ENCODE measurements at places on chromosomes 12 and 14.

- H3K36me3 ChIP-seq = no peaks in the 10 kb centered on the region
- H3K27ac ChIP-seq = no peak overlapping the region
Observed at GRCh38 chr14:39247256-39247655, 13.5 kb downstream of the MIA2 start.

DNA sequence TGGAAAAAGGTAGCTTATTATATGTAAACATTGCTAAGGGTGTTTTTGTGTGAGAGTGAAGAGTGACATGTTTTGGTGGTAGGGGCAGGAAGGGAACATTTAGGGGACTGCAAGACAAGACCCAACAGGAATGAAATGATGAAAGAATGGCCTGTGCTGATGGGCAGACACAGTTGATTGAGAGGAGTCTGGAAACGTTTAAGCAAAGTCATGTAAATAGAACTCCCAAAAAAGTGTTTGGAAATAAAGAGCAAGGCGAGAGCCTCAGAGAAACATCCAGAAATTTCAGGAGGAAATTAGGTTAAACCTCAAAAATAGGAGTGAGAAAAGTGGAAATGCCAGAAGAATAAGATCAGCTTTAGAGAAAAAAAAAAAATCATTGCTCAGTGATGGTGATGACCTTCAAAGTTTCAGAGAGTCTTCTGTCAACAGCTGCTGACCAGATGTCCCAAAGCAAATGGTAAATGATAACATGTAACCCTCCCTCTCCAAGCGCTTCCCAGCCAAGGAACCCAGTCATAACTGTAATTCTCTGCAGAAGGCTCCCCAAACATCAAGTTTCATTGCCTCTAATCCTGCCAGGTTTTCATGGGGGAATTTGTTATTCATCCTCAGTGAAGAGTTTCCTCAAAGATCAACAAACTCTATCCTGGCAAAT lies 223.2 kb upstream of the FAR2 start:
- no peak overlapping the region for H3K27ac ChIP-seq
- H3K36me3 ChIP-seq = no peaks in the 10 kb centered on the region
- no peaks in the 10 kb centered on the region for H3K4me1 ChIP-seq
- H3K27me3 ChIP-seq = no peaks in the 10 kb centered on the region
- DNase-seq = no peak

GRCh38 chr12:12432364-12432763 lies 75.5 kb downstream of the BORCS5 start:
- H3K4me3 ChIP-seq = no peak overlapping the region
- H3K36me3 ChIP-seq = no peaks in the 10 kb centered on the region
- no peaks in the 10 kb centered on the region for H3K4me1 ChIP-seq
- DNase-seq = peak; percentile 50
- H3K27me3 ChIP-seq = no peaks in the 10 kb centered on the region

DNA sequence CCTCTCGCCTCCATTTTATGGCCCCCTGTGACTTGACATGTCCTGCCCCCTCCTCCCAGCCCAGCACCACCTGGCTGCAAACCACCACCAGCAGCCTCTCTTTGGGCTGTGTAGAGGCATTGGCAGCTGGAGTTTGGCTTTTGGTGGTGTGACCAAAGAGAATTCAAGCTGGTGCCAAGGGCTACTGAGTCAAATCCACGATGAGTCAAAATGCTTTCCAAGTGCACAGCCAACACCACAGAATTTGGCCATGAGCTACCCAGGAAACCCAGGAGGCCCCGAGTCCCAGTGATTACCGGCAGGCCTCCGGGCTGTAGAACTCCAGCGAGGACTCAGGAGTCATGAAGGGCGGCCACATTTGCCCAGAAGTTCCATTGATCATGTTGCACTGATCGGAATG lies 53.8 kb downstream of the SCARB1 start:
- no peak for DNase-seq
- H3K27me3 ChIP-seq = no peaks in the 10 kb centered on the region
- no peak overlapping the region for H3K4me3 ChIP-seq
- H3K27ac ChIP-seq = no peak overlapping the region
- no peaks in the 10 kb centered on the region for H3K36me3 ChIP-seq

- no peaks in the 10 kb centered on the region for H3K4me1 ChIP-seq
- H3K27me3 ChIP-seq = no peaks in the 10 kb centered on the region
- no peaks in the 10 kb centered on the region for H3K36me3 ChIP-seq
- no peak overlapping the region for H3K4me3 ChIP-seq
Observed at GRCh38 chr12:126040307-126040706, 975.1 kb downstream of the AACS start.
